Stimulated activated CD4-positive, alpha-beta T cell treated with anti-CD3 and anti-CD28 coated beads, Interleukin-1b, Interleukin-23, amount 100 ng/mL, for 48 hours (primary cell): ENCODE measurements at places on chromosomes 7 and 10.

GRCh38 chr10:104025524-104025923, 58.6 kb downstream of the SLK start:
- DNase-seq, result no peak

GRCh38 chr7:96314402-96315124, 7.3 kb downstream of the SLC25A13 start:
- DNase-seq, result no peak

DNA sequence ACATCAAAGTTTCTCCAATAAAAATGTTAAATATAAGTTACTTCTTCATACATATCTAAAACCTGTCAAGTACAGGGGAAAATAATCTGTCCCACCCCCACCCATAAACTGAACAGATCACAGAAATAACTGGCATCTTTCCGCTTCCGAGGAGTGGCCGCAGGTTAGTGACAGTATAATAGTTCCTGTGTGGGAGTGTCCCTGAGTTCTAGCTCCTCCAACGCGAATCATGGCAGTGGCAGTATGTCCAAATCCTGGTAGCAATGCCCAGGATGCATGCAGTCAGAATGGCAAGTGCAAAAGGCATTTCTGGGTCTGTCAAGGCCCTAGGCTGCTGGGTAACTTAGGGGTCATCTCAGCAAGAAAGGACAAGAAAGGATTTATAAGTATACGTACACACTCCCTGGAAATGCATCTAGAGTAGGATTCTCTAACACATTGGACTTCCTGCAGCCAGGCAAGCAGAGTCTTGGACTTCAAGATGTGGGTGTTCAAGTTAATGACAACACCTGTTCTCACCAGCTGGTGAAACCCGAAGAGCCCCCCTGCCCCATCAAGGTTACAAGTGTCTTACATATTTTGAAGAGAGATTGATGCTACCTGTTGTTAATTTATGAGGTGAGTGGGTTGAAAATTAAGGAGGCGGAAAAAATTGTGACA, 94.4 kb upstream of the COL1A2 start:
- DNase-seq, result no peak

GRCh38 chr7:8176370-8177081, 85.4 kb downstream of the ICA1 start:
- peak; percentile 64 for DNase-seq

GRCh38 chr10:89795840-89796239, 94.5 kb downstream of the KIF20B start:
- DNase-seq, result no peak

DNA sequence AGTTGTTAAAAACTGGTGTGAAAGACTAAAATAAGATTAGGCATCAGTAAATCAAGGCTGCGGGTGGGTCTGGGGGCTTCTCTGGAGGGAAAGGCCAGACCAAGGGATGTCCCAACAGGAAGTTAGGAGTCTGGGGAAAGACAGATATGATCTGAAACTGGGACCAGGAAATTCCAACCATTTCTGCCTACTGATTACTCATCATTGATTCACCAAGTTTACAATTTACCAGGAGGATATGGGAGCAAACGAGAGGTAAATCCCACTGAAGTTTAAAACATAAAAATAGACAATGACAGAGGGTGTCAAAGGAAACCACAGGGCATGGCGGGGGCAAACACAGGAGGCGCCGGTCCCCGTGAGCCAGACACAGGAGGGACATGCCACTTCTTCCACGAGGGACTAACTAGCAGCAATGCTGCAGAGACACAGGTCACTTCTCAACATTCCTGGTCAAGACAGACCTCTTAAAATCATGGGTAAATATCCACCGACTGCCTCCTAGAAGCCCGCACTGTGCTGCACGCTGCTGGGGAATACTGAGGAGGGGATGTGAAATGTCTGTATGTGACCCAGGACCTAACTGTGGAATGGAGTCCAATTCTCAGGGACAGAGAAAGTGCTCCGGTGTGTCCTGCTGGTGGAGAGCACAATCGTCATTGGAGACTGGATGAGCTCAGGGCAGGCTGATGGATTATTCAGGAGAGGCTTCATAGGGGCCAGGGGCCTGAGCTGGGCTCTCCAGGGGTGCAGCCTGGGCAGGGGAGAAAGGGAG, 153.4 kb upstream of the KLF14 start:
- no peak for DNase-seq

DNA sequence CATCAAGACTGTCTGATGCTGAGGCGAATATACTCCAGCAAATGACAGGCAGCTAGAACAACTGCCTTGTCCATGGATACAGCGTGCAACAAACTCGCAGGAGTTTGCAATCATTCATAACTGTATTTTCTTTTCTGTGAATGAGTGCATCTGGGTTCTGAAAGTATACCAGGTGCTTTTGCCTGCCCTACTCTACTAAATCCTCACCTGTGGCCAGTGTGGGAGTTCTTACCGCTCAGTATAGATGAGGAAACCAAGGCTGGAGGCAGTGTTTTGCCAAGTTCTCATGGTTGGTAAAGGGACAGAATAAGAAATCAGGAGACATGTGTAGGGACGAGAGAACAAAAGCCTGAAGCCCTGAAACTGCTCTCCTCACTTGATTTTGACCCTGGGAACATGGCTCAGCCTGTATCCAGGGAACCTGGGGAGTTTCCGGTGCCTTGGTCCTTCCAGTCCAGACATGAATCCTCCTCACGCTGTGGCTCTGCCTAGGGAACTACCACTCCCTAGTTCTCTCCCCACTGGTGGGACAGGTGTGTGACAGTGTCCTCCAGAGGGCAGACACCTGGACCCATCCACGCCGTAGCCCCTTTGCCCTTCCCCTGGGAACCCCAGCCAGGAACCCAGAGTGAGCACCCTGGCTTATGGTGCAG, 142.0 kb downstream of the CDH23 start:
- DNase-seq, result no peak

DNA sequence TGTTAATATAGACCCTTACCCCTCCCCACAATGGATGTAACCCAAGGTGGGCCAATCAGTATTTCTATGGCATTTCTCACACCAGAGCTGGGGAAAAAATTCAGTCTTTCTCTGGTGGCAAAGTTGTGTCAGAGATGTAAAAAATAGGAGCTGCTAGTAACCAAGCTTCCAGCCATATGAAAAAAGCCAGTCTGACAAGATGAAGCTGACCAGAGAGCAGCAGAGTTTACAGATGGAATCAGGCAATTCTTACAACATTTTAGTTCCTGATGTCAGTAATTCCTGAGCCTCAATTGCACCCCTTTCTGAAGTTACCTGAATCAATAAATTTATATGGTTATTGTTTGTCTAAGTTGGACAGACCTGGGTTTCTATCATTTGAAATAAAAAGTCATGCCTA, 286.3 kb downstream of the HPSE2 start:
- DNase-seq, result no peak

- DNase-seq, result no peak
These were observed 694.1 kb downstream of the ANKRD7 start for GRCh38 chr7:118918556-118918955.

DNA sequence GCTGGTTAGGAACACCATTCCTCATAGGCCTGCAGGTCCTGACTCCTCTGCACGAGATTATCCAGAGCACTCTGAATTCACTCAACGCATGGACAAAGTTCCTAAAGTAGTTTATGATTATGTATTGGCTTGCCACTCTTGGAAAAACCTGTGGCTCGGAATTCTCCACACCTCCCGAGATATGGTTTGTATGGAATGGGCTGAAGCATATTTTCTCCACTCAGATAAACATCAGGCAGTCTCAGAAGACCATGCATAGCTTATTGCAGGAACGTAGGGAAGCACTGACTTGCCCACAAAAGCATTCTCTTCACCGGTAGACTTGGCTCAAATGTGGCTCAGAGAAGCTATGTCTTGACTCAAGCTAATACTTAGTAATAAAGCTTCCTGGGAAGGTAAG, 338.6 kb upstream of the NFE2L3 start:
- DNase-seq, result no peak

GRCh38 chr7:46839651-46840050, 742.3 kb downstream of the TNS3 start:
- no peak for DNase-seq

DNA sequence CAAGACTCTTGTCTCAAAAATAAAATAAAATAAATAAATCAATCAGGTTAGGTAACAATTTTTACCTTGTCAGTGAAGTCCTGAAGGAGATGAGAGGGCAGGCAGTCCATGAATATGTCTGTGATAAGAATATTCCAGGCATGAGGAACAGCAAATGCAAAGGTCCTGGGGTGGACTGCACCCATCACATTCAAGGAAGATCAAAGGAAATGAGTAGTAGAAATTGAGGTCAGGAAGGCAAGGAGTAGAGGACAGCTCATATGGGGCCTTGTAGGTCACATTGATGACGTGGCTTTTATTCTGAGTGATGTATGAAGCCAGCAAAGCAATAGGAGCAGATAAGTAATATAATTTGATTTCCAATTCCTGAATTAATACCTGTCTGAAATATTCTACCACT, 76.5 kb upstream of the TCF7L2 start:
- no peak for DNase-seq

GRCh38 chr7:138512885-138513284, 52.8 kb downstream of the TRIM24 start:
- no peak for DNase-seq

- DNase-seq, result no peak
These were observed 12.2 kb upstream of the ZNF273 start for GRCh38 chr7:64890761-64891362.

DNA sequence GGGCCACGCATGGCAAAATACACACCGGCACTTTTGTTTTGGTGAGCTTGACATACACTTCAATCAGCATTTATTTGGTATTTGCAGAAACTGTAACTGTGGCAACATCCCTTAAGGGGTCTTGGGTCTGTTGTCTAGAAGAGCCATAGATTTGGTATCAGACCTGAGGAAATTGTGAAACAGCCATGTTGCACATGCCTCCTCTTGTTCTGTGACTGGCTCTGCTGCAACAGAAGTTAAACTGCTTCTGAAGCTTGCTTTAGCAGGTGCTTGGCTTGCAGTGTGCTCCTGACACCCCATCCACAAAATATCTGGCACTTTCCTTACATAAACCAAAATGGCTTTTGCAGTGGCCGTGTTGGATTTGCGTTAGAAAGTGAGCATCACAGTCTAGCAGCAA, 247.3 kb downstream of the GATA3 start:
- no peak for DNase-seq

- no peak for DNase-seq
These were observed 105.2 kb upstream of the SLC25A13 start for GRCh38 chr7:96427143-96427542.

DNA sequence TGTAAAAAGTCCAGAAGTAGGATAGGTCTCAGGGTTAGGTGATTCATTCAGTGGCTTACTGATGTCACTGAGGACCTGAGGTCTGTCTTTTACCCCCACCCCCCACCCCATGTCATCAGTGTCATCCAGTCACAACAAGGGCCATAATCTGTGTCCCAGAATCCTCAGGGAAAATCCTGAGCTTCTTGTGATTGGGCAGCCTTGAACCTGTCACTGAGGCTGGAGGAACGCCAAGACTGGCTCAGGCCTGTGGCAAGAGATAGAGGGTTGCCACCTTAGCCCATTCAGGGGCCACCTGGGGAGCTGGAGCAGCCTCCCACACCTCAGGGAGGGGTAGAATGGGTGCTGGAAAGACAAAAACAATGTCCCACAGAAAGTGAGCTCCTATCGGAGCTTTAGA, 29.7 kb downstream of the NUB1 start:
- no peak for DNase-seq

- DNase-seq, result no peak
These were observed 6.1 kb upstream of the SLC29A4 start for GRCh38 chr7:5276611-5277010.

DNA sequence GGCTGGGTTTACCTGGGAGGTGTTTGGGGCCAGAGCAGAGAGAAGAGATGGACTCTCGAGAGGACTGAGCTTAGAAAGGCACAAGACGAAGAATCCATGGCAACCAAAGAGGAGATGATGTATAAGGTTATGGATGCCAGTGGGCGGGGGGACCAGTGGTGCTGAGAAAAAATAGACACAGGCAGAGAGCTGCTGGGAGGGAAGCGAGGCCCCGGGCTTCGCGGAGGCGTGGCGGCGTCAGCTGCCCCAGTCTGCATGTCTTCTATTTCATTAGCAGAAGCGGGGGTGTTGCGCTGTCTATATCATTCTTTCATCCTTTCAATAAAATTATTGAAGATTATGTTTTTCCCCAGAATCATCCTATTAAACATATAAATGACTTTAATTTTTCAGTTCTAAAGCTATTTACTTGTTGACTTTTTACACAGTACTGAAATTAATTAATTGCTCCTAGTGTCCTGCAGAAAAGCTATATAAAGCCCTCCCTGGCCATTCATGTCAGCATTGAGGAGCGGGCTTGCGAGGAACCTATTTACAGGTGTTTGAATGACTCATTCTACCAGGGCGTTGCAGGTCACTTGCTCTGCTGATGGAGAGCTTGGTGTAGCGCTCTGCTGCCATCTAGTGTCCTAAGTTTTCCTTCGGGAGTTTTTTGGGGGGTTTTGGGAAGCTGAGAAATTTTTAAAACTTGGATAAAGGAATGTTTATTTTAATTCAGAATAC, 42.9 kb upstream of the BHLHA15 start:
- DNase-seq, result peak; percentile 51

- DNase-seq, result no peak
These were observed 143.4 kb downstream of the TCF7L2 start for GRCh38 chr10:113093188-113094113.

DNA sequence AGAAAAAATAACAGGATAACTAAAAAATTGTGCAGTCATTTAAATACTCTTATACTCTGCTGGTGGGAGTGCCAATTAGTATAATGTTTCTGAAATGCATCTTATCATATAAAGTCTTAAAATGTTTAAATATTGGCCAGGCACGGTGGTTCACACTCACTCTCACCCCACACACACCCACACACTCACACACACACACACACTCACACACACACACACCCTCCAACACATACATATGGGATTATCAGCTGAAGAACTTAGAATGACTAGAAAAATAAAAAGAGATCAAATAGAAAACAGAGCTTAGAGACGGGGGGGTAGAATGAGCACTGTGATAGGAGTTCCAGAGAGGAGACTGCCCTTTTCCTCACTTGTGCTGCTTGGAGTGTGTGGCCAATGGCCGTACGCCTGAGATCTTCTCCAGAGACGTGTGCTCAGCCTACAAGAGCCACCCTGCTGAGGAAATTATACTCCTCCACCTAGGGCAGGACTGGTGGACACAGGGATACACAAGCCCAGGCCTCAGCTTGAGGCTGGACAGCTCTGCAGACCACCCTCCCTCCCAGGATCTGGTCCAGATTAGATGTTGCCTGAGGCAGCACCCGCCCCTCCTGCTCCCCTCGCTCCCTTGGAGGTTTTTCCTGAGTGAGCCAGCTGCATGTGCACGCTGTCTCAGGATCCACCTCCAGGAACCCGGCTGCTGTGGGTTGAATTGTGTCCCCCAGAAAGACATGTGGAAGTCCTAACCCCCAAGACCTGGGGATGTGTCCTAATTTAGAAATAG, 26.5 kb upstream of the PRKAG2 start:
- no peak for DNase-seq
